ENCODE measurements at places on chromosomes 7 and 10. TPM values are rescaled to one million over a fixed set of nuclear protein-coding genes. Genes with fewer than 3 reads are reported as not detected.

AKR1C1 gene
- total RNA-seq: 2.8 TPM

OPALIN gene
- total RNA-seq: not detected

GRCh38 chr10:29869593-29869992 lies 189.8 kb downstream of the JCAD start:
- DNase-seq: no peak

DNA sequence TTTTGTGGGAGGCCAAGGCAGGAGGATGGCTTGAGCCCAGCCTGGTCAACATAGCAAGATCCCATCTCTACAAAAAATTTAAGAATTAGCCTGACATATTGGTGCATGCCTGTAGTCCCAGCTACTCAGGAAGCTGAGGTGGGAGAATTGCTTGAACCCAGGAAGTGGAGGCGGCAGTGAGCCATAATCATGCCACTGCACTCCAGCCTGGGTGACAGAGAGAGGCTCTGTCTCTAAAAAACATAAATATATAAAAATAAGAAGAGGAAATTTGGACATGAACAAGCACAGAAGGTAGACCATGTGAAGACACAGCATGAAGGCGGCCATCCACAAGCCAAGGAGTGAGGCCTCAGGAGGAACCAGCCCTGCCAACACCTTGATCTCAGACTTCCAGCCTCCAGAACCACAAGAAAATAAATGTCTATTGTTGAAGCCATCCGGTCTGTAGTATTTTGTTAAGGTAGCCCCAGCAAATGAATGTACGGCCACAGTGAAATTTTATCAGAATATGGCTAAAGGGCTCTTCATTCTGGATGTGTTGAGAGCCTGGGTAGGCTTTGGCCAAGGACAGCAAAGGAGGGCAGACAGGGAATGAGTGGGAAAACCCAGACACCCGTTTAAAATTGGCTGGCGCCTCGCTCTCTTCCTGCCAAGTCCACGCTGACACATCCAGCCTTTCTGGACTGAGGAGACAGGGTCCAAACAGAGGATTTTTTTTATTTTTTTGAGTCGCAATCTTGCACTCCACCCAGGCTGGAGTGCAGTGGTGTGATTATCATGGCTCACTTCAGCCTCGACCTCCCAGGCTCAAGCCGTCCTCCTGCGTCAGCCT lies 12.9 kb upstream of the GRID2IP start:
- no peak for DNase-seq

DNA sequence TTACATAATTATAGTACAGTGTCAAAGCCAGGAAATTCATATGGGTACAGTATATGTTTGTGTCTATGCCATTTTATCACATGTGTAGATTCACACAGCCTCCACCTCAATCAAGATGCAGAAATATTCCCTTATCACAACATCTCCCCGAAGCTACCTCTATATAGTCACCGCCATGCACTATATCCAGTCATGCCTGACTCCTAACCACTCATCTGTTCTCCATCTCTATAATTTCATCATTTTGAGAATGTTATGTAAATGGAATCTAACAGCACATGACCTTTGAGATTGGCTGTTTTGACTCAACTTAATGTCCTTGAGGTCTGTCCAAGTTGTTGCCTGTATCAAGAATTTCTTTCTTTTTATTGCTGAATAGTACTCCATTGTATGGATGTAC lies 22.3 kb upstream of the SLC25A13 start:
- DNase-seq: no peak

DNA sequence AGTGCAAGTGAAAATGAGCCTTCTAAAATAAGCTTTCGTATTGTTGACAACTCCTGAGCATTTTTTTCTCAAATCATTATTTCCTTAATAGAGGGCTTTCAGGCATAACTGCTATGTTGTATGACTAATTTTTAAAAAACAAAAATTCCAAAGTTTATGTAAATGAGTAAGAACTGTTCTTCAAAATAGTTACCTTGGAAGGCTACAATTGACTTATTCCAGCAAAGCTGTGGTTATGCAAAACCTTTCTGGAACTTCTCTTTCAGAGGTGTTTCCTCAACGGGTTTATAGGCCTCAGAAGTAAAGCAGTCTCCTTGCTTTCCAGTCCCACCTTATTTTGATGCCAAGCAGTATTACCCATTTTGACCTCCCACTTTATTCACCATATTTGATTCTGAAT lies 2.5 kb downstream of the SLC25A28 start:
- DNase-seq: no peak
